ENCODE measurements at places on chromosomes 2 and 18.

- DNase-seq = no peak
Observed at GRCh38 chr2:20052861-20053281, 1.4 kb upstream of the LAPTM4A start.

- DNase-seq = no peak
Observed at GRCh38 chr18:74040459-74041332, 106.9 kb downstream of the FBXO15 start.

GRCh38 chr18:40108596-40108995 lies 1846.4 kb upstream of the PIK3C3 start:
- peak; percentile 70 for DNase-seq

- DNase-seq = no peak
Observed at GRCh38 chr2:221111739-221112138, 460.4 kb downstream of the EPHA4 start.
